Suppressor macrophage (primary cell): ENCODE measurements at places on chromosomes 3 and 15.

- DNase-seq = no peak
Observed at GRCh38 chr3:25212736-25213135, 215.3 kb upstream of the RARB start.

DNA sequence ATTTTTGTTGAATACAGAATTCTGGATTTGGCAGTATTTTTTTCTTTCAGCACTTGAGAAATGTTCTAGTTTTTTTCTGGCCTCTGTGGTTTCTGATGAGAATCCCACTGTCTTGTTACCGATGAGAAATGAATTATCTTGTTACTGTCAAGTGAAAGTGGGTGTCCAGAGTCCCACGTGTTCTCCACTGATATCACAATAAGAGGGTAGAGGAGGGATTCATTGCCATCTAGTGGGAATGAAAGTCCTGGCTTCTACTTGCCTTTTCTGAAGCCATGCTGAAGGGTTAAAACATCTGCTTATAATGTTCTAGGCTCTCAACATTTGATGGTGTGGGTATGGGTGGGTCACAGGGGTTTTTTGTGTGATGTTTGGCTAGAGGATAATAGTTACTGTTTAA, 66.1 kb downstream of the SEC22A start:
- no peak for DNase-seq

DNA sequence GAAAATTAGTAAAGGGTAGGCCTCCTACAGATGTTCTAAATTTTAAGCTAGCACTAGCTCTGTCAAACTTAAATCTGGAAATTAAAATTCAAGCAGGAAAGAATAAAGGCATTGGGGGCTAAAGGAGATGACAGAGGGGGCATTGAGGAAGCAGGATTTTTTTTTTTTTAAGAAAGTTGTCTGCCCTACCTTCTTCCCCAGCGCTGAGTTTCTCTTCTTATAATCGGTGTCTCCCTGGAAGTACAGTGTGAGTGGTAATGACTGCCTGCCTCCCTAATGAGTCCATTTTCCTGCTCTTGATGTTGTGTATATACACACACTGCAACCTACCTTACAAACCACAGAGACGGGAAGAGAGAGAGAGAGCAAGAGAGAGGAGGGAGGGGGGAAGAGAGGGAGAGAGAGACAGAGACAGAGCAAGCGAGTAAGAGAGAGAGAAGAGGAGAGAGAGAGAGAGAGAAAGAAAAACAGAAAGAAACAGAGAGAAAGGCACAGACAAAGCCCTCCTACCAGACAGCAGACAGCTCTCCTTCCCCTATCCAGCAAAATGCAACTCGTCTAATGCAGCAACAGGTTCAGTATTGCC, 47.0 kb downstream of the ZBTB20 start:
- DNase-seq = no peak

- no peak for DNase-seq
Observed at GRCh38 chr15:40095371-40096093, 13.1 kb downstream of the BMF start.

DNA sequence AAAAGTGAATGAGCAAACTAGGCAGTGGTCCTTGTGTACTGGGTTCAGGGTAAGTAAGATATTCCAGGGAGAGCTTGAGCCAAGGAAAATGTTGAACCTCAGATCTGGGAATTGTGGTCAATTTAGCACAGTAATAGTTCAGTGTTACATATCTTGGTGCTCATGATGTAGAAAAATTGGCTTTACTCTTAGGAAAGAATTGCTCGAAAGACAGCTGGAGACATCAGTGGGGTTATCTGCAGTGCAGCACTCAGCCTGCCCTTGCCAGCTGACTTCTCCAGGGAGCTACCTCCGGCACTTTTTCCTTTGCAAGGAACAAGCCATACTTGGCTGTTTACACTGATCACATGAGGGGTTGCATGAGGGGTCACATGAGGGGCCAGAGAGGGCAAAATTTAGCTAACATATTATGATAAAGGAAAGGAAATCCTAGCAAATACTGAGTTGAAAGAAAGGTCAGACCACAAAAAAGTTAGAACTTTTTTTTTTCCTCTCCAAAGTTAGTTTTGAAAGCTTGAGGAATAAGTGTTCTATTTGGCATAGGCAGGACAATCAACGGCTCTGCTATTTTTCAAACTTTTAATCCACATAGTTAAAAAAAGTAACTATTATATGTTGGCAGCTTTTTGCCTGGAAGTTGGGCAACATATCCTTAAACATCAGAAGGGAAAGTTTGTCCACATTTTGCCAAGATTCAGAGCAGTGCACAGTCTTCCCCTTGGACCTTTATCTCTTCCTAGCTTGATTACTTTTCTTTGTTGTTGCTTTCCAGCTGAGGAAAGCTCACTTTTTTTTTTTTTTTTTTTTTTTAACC, 92.4 kb downstream of the COL6A6 start:
- DNase-seq = no peak

- peak; percentile 38 for DNase-seq
Observed at GRCh38 chr15:90154861-90155626, 46.1 kb upstream of the SEMA4B start.

DNA sequence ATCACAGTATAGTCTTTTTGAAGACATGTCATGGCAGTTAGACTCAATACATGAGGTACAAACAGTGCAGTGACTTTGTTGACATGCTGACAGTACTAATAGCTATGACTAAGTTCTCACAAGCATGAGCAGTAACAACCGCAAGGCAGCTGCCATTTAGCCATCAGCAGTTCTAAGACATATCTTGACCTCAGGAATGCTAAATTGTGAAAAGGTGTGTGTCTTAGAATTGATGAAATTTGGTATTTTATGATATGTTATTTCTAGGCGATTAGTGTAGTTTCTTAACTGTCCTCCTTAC, 60.7 kb upstream of the FURIN start:
- DNase-seq = no peak

- DNase-seq = no peak
Observed at GRCh38 chr15:27742751-27743477, 356.2 kb downstream of the OCA2 start.

DNA sequence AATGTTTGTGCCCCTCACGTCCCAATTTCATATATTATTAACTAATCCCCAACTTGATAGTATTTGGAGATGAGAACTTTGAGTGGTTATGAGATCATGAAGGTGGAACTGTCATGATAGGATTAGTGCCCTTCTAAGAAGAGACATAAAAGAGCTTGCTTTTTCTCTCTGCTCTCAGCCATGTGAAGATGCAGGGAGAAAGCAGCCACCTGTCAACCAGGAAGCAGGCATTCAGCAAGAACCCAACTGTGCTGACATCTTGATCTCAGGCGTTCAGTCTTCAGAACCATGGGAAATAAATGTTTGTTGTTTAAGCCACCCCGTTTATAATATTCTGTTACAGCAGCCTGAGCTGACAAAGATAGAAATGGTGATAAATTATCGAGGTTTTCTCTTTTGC, 278.7 kb upstream of the KCNMB2 start:
- no peak for DNase-seq

DNA sequence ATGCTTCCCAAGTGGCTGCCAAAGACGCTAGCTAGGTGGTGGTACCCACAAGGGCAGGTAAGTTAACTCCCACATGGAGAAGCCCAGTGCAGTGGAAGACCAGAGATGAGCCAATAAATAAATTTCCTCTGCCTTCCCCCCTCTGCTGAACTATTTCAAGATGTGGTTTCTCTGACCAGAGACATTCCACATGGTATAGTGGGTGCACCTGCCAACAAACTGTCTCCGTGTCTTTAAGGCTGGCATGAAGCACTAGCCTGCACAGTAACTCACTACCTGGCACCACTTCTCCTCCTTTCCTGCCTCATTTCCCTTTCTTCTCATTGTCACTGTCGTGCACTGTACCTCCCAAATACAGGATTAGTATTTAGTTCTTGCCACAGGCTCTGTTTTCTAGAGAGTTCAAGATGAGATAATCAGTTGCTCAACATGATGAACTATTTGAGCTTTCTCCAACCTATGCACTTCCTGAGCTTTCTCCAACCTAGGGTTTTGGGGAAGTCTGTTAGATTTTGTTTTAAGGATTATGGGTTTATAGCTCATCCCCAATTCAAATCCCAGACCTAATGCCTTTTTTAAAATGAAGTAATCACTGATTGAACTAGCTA, 8.4 kb upstream of the CRTAP start:
- DNase-seq = peak; percentile 61

DNA sequence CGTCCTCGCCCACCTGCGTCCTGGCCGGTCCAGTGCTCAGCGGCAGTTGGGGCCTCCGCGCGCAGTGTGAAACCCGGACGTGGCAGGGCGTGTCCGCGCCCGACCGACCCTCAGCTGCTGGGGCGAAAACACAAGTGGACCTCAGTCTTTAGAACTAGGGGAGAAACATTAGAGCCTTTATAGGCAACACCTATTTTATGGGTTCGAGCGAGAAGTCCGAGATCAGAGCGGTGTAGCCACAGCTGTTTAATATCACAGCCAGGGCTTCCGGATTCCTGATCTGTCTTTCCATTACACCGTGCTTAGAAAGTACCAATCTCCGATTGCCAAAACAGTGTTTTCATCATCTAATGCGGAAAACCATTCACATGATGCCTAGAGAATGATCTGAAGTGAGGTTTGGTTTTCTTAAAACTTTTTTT, 506 bp downstream of the RAD51 start:
- DNase-seq = peak; percentile 22

DNA sequence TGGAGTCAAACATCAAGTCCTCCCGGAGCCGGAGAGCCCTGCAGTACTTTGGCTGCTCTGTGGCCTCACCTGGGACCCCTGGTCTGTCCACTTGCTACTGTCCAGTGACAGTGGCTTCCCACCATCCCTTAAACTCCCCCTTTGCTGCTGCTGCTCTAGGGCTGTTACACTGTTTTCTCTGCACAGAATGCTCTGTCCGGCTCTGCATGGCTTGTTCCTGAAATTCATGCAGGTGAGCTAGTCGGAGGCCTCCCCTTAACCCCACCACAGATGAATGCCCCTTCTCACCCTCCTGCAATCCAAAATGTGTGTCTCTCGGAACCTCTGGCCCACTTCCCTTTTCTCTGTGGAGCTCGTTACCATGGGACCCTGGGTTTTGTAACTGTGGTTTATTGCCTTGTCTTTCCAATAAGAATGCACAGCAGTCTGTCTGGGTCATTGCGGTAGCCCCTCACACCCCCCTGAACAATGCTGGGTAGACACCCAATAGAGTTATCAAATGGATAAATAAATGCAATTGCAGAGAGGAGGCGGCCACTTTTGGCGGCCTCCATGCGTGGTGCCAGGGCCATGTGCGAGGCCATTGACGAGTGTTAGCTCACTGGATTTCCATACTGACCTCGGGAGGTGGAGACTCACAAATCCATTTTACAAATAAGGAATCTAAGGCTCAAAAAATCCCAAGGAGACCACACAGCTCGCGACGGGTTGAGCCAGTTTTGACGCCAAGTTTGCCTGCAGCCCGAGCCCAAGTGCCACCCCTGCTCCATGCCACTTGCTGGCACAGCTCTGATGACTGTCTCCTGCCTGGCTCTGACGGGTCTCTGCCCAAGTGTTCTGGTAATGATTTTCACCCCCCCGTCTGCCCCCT, 48.5 kb downstream of the RGMA start:
- no peak for DNase-seq
